ENCODE measurements at places on chromosomes 2 and 18.
A peak's percentile ranks its signal among the peaks of the same experiment; 100 is the strongest.

DNA sequence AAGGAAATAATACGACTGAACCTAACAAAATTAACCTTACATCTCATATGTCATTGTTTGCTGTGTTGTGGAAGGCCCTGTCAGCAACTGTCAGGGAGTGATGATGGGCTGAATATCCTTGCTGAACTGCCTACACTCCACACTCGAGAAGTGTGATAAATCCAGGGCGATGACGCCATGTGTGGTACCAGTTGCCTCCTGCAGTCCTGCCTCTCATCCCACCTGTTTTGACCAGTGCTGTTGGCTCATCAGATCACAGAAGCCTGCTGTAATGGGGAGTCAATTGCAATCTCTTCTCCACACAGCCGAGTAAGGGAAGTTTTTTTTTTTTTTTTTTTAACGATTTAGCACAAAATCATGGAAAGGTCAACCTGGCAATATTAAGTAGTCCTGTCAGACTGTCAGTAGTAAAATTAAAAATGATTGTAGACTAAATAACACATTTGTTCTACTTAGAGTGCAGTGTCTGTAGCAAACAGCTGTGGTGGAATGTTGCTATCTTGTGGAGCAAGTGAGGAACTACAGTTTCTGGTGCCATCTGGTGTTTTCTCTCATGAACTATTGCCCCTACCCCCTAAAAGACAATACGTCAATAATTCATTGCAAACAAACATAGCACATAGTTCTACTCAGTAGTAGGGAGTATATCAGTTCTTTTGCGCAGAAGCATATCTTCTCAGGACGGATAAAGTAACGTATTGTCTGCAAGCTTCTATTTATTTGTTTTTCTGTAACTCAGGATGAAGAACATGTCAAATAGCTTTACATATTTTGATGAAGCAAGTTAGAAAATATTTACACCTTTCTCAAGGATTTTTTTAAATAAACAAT lies 347.6 kb downstream of the CTNNA2 start:
- peak; percentile 5 for DNase-seq

DNA sequence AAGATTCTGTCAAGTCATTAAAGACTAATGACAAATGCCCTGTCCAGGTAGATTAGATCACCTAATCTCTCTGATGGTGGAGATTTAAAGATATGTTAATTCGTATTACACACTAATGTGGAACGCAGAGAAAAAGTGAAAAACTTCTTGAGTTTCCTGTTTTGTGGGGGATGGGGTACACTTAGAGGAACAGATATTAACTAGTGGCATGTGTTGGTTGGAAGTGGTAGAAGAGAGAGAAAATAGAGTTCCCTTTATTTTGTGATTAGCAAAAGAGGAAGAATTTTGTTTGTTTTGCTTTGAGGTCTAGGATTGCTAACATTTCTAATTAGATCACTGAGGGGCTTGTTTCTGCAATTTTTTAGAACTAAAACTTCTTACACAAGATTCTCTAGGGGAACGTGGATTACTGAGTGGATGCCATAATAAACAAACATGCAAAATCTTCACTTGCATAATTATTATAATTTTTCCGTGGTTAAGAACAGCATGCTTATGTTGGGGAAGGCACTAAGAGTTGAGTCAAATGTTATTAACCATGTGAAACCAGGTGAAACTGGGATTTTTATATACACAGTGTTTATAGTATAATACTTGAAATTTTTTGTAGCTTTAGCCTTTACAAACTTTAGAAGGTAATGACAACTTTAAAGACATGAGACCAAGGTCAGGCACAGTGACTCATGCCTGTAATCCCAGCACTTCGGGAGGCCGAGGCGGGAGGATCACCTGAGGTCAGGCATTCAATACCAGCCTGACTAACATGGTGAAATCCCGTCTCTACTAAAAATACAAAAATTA lies 97.4 kb upstream of the STK17B start:
- DNase-seq = peak; percentile 75

DNA sequence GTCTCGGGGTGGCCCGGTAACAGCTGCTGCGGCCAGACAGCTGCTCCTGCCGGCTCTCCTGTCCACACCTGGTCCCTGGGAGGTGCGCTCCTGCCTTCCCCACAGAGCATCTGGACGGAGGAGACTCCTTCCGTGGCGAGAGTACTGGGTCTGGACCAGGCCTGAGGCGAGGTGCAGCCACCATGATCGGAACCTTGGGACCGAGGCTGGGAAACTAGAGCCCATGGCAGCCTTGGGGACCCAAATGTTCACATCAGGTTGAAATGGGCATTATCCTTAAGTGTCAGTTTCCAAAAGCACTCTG lies 628 bp downstream of the GIGYF2 start:
- DNase-seq = no peak

DNA sequence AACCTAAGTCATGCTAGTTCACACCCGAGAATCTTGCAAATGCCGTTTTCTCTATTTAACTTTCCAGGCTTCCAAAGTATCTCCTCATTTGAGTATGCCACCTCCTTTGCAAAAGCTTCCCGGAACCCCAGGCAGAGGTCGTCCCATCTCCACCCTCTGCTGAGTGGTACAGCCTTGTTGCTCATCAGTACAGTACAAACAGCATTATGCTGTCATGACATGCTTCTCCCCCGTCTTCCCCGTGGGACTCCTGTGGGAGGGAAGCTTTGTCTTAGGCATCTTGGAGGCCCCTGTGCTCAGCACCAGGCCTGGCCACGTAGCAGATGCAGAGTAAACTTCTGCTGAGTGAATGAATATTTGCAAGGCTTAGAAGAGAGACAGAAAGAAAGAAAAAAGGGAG lies 102.7 kb downstream of the CDCA7 start:
- no peak for DNase-seq

- DNase-seq = no peak
Observed at GRCh38 chr2:144477957-144478311, 42.0 kb downstream of the ZEB2 start.

DNA sequence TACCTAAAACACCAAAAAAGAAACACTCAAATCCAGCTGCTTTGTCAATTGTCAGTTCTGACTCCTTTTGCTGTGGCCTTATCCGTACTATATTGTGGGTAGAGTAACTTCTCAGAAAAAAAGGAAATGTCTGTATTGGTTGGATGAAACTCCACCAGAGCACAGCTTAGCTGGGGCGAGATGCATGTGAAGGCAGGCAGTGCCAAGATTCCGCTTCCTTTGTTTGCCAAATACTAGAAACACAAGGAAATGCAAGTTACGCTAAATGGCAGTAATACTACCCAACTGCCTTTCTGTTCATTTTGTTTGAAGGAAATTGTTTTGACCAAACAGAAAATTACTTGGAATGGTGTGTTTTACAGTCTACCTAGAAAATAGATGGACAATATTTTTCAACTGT lies 10.0 kb downstream of the KLF11 start:
- no peak for DNase-seq

GRCh38 chr2:19675003-19675629 lies 226.7 kb downstream of the TTC32 start:
- no peak for DNase-seq

DNA sequence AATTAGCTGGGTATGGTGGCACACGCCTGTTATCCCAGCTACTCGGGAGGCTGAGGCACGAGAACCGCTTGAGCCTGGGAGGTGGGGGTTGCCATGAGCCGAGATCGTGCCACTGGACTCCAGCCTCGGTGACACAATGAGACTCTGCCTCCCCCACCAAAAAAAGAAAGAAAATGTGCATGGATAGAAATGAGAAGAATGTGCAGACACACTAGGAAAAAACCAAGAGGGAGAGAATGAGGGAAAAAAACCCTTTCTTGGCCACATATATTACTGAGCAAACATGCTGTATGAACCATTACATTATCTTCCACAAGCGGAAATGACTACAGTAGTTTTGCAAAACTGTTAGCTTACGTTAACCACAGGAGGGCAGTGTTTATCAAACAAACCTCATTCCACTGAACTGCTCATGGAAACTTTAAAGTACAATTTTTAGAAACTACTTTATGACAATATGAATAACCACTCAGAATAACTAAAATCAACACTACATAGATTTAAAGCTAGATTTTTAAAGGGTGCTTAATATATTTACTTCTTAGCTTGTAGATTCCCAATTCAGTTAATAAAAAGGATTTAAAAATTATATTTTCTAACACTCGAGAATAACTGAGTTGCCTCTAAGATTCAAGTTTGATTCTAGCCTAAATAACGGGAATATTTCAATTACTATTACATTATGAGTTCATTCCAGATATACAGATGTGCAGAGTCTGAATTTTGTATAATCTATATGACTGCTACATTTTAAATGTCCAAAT lies 26.4 kb downstream of the ASXL2 start:
- DNase-seq = peak; percentile 92

GRCh38 chr2:231386446-231386845 lies 9.1 kb upstream of the B3GNT7 start:
- DNase-seq = no peak

- no peak for DNase-seq
Observed at GRCh38 chr18:6428851-6429395, 14.2 kb upstream of the L3MBTL4 start.

DNA sequence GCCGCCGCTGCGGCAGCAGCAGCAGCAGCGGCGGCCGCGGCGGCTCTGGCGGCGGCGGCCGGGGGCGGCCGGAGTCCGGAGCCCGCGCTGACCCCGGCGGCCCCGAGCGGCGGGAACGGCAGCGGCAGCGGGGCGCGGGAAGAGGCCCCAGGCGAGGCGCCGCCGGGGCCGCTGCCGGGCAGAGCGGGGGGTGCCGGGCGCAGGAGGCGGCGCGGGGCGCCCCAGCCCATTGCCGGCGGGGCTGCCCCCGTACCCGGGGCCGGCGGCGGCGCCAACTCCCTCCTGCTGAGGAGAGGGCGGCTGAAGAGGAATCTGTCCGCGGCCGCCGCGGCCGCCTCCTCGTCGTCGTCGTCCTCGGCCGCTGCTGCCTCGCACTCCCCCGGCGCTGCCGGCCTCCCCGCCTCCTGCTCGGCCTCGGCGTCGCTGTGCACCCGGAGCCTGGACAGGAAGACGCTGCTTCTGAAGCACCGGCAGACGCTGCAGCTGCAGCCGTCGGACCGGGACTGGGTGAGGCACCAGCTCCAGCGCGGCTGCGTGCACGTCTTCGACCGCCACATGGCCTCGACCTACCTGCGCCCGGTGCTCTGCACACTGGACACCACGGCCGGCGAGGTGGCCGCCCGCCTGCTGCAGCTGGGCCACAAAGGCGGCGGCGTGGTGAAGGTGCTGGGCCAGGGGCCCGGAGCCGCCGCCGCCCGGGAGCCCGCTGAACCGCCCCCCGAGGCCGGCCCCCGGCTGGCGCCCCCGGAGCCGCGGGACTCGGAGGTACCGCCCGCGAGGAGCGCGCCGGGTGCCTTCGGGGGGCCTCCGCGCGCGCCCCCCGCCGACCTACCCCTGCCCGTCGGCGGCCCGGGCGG lies 646 bp downstream of the PHLPP1 start:
- DNase-seq = peak; percentile 34

- DNase-seq = no peak
Observed at GRCh38 chr2:235054475-235054874, 102.7 kb downstream of the SH3BP4 start.

DNA sequence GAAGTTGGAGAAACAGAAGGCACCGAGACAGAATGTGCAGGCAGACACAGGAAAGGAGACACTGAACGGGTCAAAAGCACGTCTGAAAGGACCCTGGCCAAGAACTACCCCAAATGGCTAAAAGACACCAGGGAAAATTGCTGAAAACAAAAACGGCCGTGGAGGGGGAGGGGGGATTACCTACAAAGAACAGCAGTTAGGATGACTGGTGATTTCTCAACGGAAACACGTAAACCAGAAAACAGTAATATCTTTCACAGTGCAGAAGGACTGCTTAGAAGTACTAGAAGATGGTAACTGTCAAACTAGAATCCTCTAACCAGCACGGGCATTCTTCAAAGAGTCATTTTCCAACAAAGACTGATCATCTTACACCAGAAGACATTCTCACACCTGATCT lies 142.6 kb downstream of the HDAC4 start:
- no peak for DNase-seq

GRCh38 chr2:16438613-16439321 lies 226.9 kb downstream of the CYRIA start:
- no peak for DNase-seq

DNA sequence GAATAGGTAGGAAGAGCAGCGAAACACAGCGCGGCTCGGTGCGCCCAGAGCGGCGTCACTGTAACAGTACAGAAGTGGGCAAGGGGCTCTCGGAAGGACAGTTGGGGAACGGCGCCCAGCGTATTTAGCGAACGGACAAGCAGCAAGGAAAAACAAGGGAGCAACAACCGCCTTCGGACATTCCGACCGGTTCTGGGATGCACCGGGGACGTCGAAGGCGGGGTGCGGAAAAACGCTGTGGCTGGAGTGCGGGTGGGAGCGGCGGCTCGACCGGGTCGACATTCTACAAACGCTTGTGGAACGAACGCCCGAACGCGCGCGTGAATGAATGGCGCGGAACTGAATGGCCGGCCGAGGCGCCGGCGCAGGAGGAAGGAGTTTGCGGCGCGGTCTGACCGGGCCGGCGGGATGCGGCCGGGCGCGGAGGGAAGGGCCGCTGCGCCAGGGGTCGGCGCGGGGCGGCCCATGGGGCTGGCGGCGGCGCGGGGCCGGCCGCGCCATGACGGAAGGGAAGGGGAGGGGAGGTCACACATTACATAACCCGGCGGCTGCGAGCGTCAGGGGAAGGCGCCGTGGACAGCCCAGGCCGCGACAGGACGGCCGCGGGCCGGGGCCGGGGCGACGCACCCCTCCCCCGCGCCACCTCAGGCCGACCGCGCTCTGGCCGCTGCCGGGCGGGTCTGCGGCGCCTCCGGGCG lies 605 bp downstream of the REV1 start:
- DNase-seq = peak; percentile 52

GRCh38 chr18:54710900-54711281 lies 117.4 kb upstream of the RAB27B start:
- DNase-seq = no peak

DNA sequence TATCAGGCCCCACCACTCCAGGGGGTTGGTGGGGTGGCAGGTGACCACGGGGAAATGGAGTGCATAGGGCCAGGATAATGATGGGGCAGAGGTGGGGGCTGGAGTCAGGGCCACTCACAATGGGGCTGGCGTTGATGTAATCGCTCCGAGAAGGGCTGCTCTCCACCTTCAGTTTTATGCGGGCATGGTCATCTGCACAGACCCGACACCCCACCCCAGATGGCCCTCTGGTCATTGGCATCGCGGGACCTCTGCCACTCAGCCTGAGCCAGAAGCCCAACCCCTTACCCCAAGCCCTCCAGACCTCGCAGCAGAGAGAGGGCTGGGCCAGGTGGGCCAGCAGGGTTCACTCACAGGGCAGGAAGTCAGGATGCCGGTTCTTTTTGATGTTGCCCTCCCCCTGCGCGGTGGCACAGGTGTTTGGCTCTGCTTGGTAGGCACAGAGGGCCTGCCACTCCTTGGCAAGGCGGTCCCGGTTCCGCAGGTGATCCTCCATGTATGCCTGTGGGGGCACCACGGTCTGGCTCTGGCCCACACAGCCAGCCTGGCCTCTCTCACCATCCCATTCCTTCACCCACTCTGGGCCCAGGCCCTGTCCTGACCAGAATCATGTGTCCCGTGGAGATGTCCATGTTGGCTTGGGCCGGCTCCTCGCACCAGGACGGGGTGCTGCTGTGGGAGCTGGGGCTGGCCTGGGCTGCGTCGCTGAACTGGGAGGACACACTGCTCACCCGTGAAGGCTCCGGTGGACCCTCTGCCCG lies 12.4 kb downstream of the PTPRN start:
- DNase-seq = no peak
